ENCODE measurements at places on chromosomes 12 and 14. TPM values are rescaled to one million over a fixed set of nuclear protein-coding genes. Genes with fewer than 3 reads are reported as not detected.

- H3K36me3 ChIP-seq = no peaks in the 10 kb centered on the region
- no peaks in the 10 kb centered on the region for H3K27me3 ChIP-seq
- H3K27ac ChIP-seq = no peak overlapping the region
- DNase-seq = no peak
- no peak overlapping the region for H3K4me3 ChIP-seq
Measured at GRCh38 chr14:100323942-100324307, 786 bp downstream of the SLC25A47 start.

Gene GPR132
- 0.10 TPM for polyA plus RNA-seq

Gene ADAMTS20
- not detected for polyA plus RNA-seq

Gene ABCD2
- not detected for polyA plus RNA-seq

DNA sequence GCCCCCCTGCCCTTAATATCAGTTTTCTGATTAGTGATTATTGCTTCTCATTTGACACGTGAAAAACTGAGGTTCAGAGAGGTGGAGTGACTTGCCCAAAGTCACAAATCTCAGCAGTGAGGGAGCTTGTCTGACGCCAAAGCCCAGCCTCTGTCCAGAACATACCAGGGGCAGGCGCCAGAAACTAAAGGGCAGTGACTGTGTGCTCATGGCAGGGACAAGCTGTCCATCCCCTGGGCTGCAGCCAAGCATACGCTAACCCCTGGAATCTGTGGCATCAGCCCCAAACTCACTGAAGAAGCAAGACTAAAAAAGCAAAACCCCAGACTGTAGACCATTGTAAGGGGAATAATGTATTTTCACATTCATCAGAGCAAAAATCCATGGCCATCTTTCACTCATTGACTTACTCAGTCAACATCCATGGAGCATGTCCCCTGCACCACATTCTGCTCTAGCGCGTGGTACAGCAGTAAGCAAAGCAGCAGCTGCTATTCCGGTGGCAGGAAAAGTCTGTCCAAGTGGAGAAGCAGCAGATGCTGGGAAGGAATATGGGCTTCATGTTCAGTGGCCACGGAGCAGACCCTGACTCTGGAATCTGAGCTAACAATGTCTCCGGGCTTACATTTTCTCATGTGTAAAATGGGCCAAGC lies 1.5 kb upstream of the SERPINA4 start:
- H3K4me3 ChIP-seq = no peak overlapping the region
- H3K36me3 ChIP-seq = no peaks in the 10 kb centered on the region
- H3K27me3 ChIP-seq = no peaks in the 10 kb centered on the region
- no peaks in the 10 kb centered on the region for H3K4me1 ChIP-seq
- no peak overlapping the region for H3K27ac ChIP-seq

Gene MYH6
- not detected for polyA plus RNA-seq

Gene RHOJ
- polyA plus RNA-seq = 33.9 TPM

Gene AQP6
- not detected for polyA plus RNA-seq

Gene EPYC
- polyA plus RNA-seq = not detected

GRCh38 chr12:123607756-123608155 lies 5.9 kb downstream of the DDX55 start:
- H3K27me3 ChIP-seq = no peaks in the 10 kb centered on the region
- peaks cover 2% of the 10 kb centered on the region for H3K4me1 ChIP-seq
- no peak for DNase-seq
- H3K4me3 ChIP-seq = no peak overlapping the region
- no peak overlapping the region for H3K27ac ChIP-seq
- peaks cover 54% of the 10 kb centered on the region for H3K36me3 ChIP-seq

GRCh38 chr14:68952531-68953195 lies 26.4 kb downstream of the ACTN1 start:
- peak; percentile 94 for DNase-seq
- H3K27me3 ChIP-seq = no peaks in the 10 kb centered on the region
- peaks cover 32% of the 10 kb centered on the region for H3K36me3 ChIP-seq
- H3K27ac ChIP-seq = peak overlapping the region; percentile 76
- no peak overlapping the region for H3K4me3 ChIP-seq
- peaks cover 67% of the 10 kb centered on the region for H3K4me1 ChIP-seq

DNA sequence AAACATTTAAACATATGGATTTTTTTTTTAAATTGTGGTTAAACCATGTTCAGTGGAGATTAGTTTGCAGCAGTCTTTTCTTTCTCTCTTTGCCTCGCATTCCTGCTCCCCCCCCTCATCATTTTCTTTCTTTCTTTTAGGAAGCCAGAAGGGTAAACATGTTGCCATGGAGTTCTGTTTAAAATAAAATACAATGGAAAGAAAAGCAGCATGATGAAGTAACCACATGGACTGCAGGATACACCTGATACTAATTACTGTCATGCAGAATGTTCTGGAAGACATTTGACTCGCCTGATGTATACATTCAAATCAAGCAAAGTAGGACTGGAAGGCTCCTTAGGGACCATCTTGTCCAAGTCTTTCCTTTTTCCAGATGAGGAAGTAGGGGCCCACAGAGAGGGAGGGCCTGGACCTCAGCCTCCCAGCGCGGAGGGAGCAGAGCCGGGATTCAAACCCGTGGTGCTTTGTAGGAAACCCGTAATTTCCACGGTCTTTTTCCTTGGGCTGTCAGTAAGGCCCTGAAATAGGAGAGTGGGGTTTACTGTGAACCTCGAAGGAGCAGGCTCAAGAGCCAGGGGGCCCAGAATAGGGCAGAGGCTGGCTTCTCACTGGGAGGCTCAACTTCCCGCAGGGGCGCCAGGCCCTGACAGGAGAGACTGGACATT lies 2.4 kb upstream of the MEG3 start:
- H3K4me1 ChIP-seq = peaks cover 5% of the 10 kb centered on the region
- H3K27ac ChIP-seq = peak overlapping the region; percentile 5
- H3K36me3 ChIP-seq = peaks cover under 1% of the 10 kb centered on the region
- no peak for DNase-seq
- H3K27me3 ChIP-seq = no peaks in the 10 kb centered on the region

DNA sequence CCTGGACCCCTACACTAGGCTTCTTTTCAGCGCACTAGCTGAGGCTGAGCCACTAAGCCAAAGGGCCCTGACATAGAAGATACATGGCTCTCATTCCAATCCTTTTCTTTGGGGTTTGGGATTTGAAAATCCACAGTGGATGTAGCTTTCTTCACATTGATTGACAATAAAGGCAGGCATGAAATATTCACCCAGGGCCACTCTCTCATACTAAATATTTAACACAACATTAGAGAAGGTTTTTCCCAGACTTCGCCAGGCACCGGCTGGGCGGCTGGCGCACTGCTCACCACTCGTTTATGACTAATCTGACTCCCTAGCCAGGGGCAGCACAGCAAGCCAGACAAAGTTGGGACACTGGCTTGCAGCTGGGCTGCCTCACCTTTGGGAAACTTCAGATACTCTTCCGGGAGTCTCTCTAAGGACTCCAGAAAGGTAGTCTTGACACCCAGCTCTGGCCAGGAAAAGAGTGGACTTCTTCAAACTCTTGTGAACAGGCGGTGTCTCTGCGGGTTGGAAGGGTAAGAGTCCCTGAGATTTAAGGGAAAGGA lies 699 bp upstream of the HOXC11 start:
- peaks cover 99% of the 10 kb centered on the region for H3K27me3 ChIP-seq
- no peak overlapping the region for H3K27ac ChIP-seq
- H3K4me3 ChIP-seq = no peak overlapping the region
- H3K4me1 ChIP-seq = peaks cover 2% of the 10 kb centered on the region
- no peaks in the 10 kb centered on the region for H3K36me3 ChIP-seq
- DNase-seq = no peak

DNA sequence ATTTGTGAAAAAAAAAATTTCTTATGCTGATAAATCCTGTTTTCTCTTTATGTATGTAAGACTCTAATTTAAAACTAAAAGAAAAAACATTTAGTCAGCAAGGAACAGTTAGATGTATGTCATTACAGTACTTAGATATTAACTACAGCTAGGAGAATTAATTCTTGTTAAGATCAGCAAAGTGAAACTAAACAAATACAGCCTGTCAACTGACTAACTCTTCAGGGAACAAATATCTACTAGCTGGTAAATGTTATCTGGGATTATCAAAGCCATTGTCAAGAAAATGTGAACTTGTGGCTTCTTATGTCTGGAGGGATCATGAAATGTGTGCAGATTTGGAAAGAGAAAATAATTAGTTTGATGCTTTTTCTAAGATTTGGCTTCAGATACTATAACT lies 27.5 kb downstream of the MGAT4C start:
- no peaks in the 10 kb centered on the region for H3K4me1 ChIP-seq
- no peaks in the 10 kb centered on the region for H3K27me3 ChIP-seq
- no peak overlapping the region for H3K4me3 ChIP-seq
- no peaks in the 10 kb centered on the region for H3K36me3 ChIP-seq

GRCh38 chr12:85036733-85037132 lies 582 bp downstream of the LRRIQ1 start:
- no peaks in the 10 kb centered on the region for H3K4me1 ChIP-seq
- no peak for DNase-seq
- H3K27me3 ChIP-seq = no peaks in the 10 kb centered on the region
- H3K4me3 ChIP-seq = peak overlapping the region; percentile 96
- H3K36me3 ChIP-seq = no peaks in the 10 kb centered on the region

Measured in IMR-90 (cell line).